SW 1271 (cell line): ENCODE measurements at places on chromosomes 11 and 22.

GRCh38 chr11:85663753-85664614 is 945 bp downstream of the CREBZF start:
- DNase-seq: no peak

DNA sequence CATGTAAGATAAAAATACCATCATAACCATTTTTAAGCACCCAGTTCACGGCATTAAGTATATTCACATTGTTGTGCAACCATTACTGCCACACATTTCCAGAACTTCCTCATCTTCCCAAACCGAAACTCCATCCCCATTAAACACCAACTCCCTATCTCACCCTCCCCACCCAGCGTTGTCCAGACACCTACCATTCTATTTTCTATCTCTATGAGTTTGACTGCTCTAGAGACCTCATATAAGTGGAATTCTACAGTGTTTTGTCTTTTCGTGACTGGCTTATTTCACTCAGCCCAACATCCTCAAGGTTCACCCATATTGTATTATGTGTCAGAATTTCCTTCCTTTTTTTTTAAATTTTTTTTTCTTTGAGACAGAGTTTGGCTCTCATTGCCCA is 45.2 kb downstream of the PPFIA1 start:
- DNase-seq: no peak

GRCh38 chr22:41009222-41009948 is 58.2 kb downstream of the RBX1 start:
- no peak for DNase-seq

GRCh38 chr22:19848298-19849224 is 6.1 kb downstream of the GNB1L start:
- no peak for DNase-seq

- no peak for DNase-seq
These were observed 420.6 kb upstream of the FAT3 start for GRCh38 chr11:91804042-91804441.

GRCh38 chr11:122743949-122744348 is 88.4 kb downstream of the UBASH3B start:
- no peak for DNase-seq

GRCh38 chr22:48761546-48761945 is 1066.1 kb downstream of the BRD1 start:
- no peak for DNase-seq

- DNase-seq: no peak
These were observed 1411.1 kb downstream of the BRD1 start for GRCh38 chr22:48416396-48417224.

- no peak for DNase-seq
These were observed 223.1 kb upstream of the KIRREL3 start for GRCh38 chr11:127223633-127224032.

GRCh38 chr11:108369064-108369463 is 98.3 kb downstream of the C11orf65 start:
- no peak for DNase-seq

GRCh38 chr11:34276352-34276864 is 81.4 kb downstream of the ABTB2 start:
- DNase-seq: no peak

DNA sequence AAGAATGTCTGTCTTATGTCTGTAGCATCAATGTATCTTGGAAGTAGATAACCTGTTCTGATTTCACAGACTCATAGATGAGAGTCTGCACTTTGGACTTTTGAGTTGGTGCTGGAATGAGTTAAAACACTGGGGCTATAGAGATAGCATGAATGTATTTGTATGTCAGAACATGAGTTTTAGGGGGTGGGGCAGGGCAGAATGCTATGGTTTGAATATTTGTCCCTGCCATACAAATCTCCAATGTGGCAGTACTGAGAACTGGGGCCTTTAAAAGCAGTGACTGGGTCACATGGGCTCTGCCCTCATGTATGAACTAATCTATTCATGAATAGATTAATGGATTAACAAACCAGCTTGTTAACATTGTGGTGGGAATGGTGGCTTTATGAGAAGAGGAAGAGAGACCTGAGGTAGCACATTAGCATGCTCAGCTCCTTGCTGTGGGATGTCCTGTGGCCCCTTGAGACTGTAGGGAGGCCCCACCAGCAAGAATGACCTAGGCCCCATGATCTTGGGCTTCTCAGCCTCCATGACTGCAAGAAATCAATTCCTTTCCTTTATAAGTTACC is 15.5 kb upstream of the OR52K1 start:
- DNase-seq: no peak

DNA sequence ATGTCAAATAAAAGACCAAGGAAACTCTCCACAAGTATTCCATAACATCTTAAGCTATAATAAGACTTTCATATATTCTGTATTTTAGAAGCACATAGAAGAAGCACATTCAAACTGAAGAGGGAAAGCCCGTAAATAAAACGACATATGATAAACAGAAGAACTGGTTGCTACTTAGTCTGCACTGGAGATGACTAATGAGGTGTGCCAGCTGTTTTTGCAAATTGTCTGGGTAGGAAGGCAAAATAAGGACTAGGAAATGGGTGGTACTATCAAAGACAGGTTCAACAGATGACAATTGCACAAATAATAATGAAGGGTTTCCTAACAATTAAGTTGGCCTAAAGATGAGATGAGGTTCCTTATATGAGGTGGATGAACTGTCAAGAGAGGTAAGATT is 593.2 kb upstream of the CCDC179 start:
- DNase-seq: no peak

DNA sequence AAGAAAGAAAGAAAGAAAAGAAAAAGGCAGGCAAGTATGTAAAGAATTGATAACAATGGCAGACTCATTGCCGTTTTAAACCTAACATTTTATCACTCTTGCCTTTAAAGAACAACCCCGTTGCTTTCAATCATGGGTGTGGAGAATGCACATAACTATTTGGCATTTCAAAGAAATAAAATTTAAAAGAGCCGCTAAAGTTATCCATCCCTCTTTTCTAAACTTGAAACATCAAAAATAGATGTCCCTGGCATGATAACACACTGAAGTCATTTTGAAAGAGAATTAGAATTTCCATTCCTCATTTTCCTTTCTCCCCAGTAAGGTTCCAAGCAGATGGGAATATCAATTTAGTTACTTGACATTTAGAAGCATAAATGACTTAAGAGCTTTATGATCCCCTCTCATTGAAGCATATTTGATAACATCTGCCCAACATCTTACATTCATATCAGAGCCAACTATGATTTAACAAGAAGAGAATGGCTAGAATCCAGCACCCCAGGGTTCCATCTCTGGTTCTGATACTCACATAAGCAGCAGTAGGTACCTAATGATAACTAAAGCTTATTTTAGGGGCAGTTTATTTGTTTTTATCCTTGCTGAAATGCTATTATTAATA is 529.6 kb upstream of the LRRC4C start:
- no peak for DNase-seq

GRCh38 chr11:6402061-6402470 is 11.8 kb downstream of the SMPD1 start:
- DNase-seq: no peak

- no peak for DNase-seq
These were observed 208.4 kb upstream of the TBCEL start for GRCh38 chr11:120815319-120816100.

- DNase-seq: no peak
These were observed 65.9 kb downstream of the KREMEN1 start for GRCh38 chr22:29138556-29139305.

DNA sequence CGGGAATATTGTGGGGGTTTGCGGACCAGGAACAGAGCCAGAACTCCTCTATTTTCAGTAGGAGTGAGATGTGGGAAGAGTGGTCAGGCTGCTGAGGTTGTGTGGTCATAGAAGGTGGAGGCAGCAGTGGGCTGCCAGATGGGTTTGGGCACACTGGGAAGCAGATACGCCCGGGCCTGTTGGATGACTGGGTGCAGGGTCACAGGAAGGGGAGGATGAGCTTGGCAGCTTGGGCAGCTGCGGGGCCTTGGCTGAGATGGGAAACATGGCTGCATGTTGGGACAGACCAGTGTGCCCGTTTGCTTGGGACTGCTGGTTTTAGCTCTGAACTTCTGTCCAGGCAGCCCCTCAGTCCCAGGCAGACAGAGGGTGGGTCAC is 11.4 kb downstream of the SHANK3 start:
- no peak for DNase-seq

DNA sequence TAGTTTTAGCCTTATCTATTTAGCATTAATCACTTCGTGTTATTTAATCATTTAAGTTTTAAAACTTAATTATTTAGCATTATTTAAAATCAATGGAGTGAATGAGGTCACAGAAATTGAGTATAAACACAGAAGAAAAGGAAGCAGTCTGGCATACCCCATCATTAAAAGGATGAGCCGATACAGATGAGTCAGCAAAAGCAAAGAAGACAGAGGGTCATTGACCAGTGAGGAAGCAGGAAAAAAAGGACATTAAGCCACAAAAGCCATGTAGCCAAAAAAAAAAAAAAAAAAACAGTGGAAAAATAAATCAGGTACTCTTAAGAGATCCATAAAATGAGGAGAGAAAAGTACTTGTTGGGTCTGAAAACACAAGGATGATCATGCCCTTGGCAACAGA is 71.5 kb downstream of the TYR start:
- no peak for DNase-seq

DNA sequence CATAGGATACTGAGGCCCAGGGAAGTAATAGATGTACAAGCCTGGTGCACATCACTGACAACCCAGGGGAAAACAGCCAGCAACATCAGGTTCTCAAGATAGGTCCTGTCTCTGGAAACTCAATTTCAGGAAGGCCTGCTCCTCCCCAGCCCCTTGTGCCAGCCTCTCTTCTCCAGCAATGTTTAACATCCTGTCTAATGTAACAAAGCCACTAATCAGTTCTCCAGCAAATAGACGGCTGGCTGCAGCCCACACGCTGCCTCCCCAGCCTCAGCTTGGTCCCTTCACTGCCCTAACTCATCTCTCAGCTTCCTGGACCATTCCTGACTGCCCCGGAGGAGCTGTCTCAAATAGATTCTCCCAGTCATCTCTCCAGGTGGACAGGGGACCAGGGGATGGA is 37.8 kb downstream of the RPL27A start:
- DNase-seq: no peak

DNA sequence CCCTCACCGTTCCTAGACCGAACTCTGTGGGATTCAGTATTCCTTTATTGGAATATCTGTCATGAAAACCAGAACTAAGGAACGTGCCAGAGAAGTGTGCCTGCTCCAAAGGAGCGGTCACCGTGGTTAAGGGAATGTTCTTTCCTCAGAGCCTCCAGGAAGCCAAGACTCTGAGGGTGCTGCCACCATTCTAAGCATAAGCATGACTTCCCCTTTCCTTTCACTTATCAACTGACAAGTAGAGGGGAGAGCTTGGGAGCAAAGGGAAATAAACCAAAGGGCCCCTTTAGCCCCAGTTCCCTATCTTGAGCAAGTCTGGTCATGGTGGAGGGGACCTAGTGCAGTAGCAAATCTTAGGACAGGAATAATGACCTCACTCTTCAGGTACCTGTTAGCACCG is 26.8 kb downstream of the CTR9 start:
- DNase-seq: no peak

GRCh38 chr11:64726211-64726641 is 3.2 kb upstream of the NRXN2 start:
- DNase-seq: no peak

- DNase-seq: no peak
These were observed 68.9 kb downstream of the CYTH4 start for GRCh38 chr22:37351232-37351631.

DNA sequence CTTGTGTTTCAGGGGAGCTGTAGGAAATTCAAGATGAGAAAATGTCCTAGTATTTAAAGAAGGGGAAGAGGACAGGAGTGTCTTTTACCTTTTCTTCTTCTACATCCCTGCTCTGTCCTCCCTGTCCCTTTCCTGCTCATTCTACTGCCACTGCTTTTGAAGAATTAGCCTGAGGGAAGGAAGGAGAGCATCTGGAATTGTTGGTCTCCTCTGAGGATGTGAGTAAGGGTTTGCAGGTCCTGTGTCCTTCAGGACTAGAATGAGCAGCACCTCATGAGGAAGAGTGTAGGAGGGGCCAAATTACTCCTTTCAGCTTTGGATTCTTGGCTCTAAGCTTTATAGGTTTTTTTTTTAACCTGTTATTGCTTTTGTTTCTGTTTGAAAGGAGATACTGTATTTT is 24.2 kb downstream of the SNU13 start:
- no peak for DNase-seq

DNA sequence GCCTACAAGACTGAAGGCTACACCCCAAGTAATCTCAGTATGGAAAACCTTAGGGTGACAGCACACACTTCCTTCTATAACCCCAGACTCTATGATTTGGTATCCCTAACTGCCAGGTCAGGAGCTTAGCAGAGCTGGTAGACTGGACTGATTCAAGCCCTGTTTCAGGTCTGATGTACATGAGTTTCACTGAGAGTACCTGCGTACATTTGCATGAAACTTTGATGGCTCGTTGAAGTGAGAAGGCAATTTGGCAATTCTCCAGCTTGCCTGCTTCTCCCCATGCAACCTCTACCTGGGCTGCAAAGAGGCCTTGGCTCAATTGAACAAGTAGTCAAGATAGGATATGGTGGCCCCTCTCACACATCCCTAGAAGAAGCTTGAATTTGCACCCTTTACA is 10.2 kb downstream of the FIBIN start:
- DNase-seq: no peak

- DNase-seq: no peak
These were observed 60.9 kb upstream of the CLMP start for GRCh38 chr11:123255909-123256308.

GRCh38 chr11:57802411-57802810 is 40.8 kb downstream of the CTNND1 start:
- no peak for DNase-seq

- no peak for DNase-seq
These were observed 2.0 kb upstream of the PLA2G3 start for GRCh38 chr22:31142285-31142684.

GRCh38 chr22:35023692-35024363 is 42.1 kb upstream of the ISX start:
- DNase-seq: no peak

DNA sequence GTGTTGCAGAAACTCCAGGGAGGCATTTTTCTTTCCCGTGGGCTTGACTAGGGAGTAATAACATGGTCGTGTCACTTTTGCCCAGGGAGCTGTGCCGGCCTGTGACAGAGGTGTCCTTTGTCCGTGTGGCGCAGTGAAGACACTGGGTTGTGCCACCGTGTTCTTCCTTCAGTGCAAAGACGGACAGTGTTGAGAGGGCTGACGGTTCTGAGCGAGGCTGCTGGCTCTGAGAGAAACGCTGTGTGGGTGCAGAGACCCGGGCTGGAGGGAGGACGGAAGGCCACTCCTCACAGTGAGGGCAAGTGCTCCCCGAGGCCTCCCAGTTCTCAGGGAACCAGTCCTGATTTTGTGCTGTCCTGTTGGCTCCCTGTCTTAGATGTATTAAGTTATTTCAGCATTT is 20.2 kb downstream of the NUP50 start:
- no peak for DNase-seq

GRCh38 chr11:72848846-72849466 is 34.7 kb downstream of the ATG16L2 start:
- no peak for DNase-seq

- DNase-seq: no peak
These were observed 48.7 kb downstream of the PTPRJ start for GRCh38 chr11:48028914-48029680.

- DNase-seq: no peak
These were observed 35.6 kb upstream of the ACER3 start for GRCh38 chr11:76824980-76825725.

- DNase-seq: no peak
These were observed 80.2 kb upstream of the APOA1 start for GRCh38 chr11:116917632-116918031.

- no peak for DNase-seq
These were observed 56.8 kb upstream of the FADD start for GRCh38 chr11:70146299-70146698.
